Left cardiac atrium (tissue), 4 donors: ENCODE measurements at places on chromosomes 2 and 18. TPM values are rescaled to one million over a fixed set of nuclear protein-coding genes. Genes with fewer than 3 reads are reported as not detected.

GRCh38 chr2:217667512-217667911 lies 335.3 kb downstream of the TNS1 start:
- no peak for DNase-seq

DNA sequence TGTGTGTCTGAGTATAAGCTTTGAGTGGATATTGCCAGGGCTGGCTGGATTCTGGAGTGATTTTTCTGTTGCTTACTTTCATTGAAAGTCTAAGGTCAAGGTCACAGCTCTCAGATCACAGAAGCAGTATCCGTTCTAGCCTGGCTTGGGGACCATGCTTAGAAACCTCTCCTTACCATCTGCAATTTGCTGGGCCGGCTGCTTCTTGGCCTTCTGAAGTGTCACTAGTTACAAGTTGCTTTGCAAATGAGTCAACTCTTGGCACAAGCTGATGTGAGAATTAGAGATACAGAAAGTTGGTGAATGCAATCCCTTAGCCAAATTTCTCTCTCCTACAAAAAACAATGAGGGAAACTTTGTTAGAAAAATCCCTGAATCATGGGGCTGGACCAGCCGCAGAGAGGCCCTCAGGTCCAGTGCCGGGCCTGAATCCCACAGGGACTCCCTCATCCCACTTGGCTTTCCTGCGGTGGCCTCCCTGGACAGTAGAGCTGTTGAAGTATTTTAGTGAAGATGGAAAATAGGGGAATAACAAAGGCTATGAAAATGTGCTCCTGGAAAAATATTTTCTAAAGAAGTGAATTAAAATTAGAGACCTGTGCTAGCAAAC lies 92.7 kb upstream of the CNGA3 start:
- DNase-seq: no peak

DNA sequence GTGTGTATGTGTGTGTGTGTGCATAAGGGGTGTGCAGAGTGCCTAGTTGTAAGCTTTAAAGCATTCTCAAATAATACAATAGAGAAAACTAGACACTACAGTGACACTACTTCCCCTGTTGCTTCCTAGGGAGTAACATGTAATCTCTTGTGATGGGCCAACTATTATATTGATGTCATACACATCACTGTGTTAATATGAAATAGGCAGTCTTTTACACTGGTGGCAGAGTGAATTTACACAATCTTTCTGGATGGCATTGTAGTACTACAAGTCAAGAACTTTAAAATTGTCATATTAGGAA lies 488.0 kb upstream of the ZEB2 start:
- DNase-seq: no peak

The SGPP2 gene
- 5.4 TPM for total RNA-seq

GRCh38 chr18:12296457-12296856 lies 11.6 kb upstream of the TUBB6 start:
- no peak for DNase-seq

GRCh38 chr2:70627211-70627898 lies 73.7 kb upstream of the TGFA start:
- DNase-seq: no peak

DNA sequence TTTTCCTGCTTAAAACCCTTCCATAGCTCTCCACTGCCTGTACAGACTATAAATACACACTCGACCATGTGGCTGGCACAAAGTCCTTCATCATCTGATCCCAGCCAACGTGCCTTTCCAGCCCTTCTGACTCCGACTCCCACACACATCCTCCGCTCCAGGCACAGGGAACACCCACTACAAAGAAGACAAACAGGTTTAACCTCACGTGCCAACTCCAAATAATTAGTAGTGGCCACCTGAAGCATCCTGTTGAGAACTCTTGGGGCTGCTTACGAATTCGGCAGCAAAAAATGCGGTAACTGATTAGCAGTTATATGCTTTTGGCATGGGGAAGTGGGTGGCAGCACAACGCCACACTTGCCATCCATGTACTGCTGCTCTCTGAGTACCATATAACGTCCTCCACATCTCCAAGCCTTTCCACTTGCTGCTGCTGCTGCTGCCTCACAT lies 12.1 kb downstream of the SPIRE1 start:
- peak; percentile 49 for DNase-seq

GRCh38 chr2:143217512-143218115 lies 88.4 kb downstream of the ARHGAP15 start:
- no peak for DNase-seq

DNA sequence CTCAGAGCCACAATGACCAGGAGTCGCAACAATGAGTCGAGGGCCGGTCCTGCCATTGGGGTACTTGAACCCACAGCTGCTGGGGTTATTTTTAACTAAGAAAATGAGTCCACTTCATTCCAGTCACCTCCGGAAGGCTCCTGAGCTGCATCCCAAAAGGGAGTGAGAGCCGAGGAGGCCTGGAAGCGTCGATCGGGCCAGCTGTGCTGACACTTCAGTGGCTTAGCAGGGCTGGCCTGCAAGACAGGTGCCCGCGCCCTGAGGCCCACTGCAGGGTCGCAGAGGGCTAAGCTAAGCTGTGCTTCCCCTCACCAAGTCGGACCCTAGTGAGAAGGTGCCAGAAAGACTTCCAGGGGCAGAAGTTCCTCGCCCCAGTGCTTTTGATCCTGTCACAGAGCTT lies 21.1 kb downstream of the TBC1D8 start:
- no peak for DNase-seq

The ZAP70 gene
- total RNA-seq: 2.6 TPM

DNA sequence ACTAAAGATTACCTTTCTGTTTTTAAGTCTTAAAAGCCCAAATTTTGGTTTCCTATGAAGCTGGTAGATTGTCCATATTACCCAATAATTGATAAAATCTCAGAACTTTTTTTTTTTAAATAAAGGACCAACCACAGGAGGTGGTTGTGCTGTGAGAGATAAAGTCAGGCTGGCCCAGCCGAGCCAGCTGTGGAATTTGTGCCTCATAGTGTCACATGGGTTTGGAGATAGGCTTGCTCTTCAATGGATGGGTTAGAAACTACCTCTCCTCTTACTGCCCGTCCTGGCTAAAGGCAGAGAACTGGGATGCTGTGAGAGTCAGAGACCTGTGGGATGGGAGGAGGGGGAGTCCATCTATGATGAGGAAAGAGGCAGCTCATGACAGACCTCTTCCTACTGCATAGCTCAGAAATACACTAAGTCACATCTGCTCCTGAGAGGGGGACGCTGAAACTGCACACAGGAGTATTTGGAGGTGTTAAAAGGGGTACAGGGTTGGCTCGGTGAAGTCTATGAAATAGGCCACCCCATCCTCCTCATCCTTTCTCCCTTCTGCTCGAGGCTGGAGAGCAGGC lies 99.7 kb upstream of the MGAT4A start:
- DNase-seq: no peak

DNA sequence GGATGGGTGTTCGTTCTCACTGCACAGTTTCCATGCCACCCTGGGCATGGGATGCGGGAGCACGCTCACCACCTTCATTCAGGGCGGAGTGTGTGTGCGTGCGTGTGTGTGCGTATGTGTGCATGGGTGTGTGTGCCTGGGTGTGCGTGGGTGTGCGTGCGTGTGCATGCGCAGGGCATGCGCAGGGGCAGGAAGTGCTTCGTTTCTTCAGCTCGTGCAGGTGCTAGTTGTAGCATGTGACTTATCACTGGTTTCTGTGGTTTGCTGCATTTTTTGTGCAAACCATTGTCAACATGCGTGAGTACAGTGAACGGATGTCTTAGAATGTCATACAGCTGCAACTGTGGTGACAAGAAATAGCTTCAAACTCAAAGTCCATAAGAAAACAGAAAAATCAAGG lies 179.5 kb downstream of the PTGR3 start:
- no peak for DNase-seq

- DNase-seq: no peak
Observed at GRCh38 chr2:63571291-63571690, 17.0 kb downstream of the WDPCP start.

The APOB gene
- total RNA-seq: 48.1 TPM

- no peak for DNase-seq
Observed at GRCh38 chr18:6327485-6327884, 87.2 kb downstream of the L3MBTL4 start.

The EVX2 gene
- total RNA-seq: not detected

The VAMP5 gene
- 84.7 TPM for total RNA-seq
